Hair follicle dermal papilla cell (primary cell): ENCODE measurements at places on chromosomes 5 and 9. TPM values are rescaled to one million over a fixed set of nuclear protein-coding genes. Genes with fewer than 3 reads are reported as not detected.

LOX gene
- 117 and 156 TPM in 2 replicates for total RNA-seq

PCDHA11 gene
- 0.24 and 0.49 TPM in 2 replicates for total RNA-seq

ZFP2 gene
- 1.3 TPM in 2 replicates for total RNA-seq

GLRA1 gene
- total RNA-seq: not detected in 2 replicates

ZNF883 gene
- total RNA-seq: 4.7 and 6.3 TPM in 2 replicates

SPATA9 gene
- total RNA-seq: 0.16 and 0.61 TPM in 2 replicates

IL3 gene
- total RNA-seq: not detected in 2 replicates

TNPO1 gene
- total RNA-seq: 223 and 234 TPM in 2 replicates

LIFR gene
- total RNA-seq: 28.2 and 33.4 TPM in 2 replicates

PCDHGA11 gene
- 14.6 and 19.8 TPM in 2 replicates for total RNA-seq

FBP2 gene
- not detected in 2 replicates for total RNA-seq

PLPP7 gene
- 9.2 and 10.6 TPM in 2 replicates for total RNA-seq

TRUB2 gene
- total RNA-seq: 16.9 and 17.9 TPM in 2 replicates

KLF4 gene
- total RNA-seq: 6.2 and 8.4 TPM in 2 replicates

DBH gene
- total RNA-seq: not detected in 2 replicates

PDE6A gene
- total RNA-seq: not detected in 2 replicates

STKLD1 gene
- 0.61 and 1.3 TPM in 2 replicates for total RNA-seq

FRRS1L gene
- 1.9 and 4.5 TPM in 2 replicates for total RNA-seq

ZBTB43 gene
- 16.1 and 16.9 TPM in 2 replicates for total RNA-seq
